ENCODE measurements at places on chromosomes 16 and 17. TPM values are rescaled to one million over a fixed set of nuclear protein-coding genes. Genes with fewer than 3 reads are reported as not detected.

GRCh38 chr17:73872816-73873215, 228.6 kb upstream of the SDK2 start:
- H3K4me3 ChIP-seq = no peak overlapping the region
- H3K27ac ChIP-seq = no peak overlapping the region
- no peaks in the 10 kb centered on the region for H3K27me3 ChIP-seq
- H3K4me1 ChIP-seq = no peaks in the 10 kb centered on the region

GRCh38 chr16:28981517-28981916, 3.3 kb upstream of the LAT start:
- no peak overlapping the region for H3K27ac ChIP-seq
- H3K27me3 ChIP-seq = no peaks in the 10 kb centered on the region
- no peaks in the 10 kb centered on the region for H3K4me1 ChIP-seq

DNA sequence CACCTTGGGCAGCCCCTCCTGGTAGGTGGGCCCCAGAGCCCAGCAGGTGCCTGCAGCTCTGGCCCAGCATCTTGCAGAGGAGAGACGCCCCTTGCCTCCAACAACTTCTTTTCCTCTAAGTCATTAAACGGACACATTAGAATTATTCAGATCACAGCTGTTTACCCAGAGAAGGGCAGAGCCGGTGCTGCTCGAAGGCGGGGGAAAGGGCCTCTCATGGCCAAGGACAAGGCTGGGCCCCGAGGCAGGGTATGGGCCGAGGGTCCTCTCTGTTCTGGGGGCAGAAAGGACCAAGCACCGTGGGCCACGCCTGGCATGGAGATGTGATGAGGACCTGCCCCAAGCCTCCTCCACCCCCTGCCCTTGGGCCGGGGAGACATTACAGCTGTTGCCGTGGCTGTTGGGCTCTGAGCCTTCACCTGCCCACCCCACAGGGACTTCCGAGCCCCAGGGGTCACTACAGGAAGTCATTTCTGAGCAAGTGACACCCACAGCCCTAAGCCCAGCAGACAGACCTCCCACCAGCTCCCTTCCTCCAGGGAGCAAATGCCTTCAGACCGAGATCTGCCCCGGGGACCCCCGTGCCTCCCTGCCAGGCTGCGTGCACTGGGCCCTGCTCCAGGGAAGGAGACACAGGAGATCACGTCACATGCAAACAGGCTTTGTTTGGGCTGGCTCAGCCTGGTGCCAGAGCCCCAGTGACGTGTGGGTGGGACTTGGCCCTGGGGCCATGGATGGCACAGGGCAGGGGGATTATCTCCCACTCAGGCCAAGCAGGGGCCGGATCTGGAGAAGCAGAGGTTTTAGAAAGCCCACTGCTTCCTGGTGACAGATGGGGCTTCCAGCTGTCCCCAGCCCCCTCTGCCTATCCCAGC, 699 bp upstream of the PVALEF start:
- no peak overlapping the region for H3K27ac ChIP-seq
- H3K4me1 ChIP-seq = no peaks in the 10 kb centered on the region
- no peak overlapping the region for H3K4me3 ChIP-seq
- DNase-seq = no peak
- peaks cover 5% of the 10 kb centered on the region for H3K27me3 ChIP-seq
- H3K36me3 ChIP-seq = no peaks in the 10 kb centered on the region

USP22 gene
- 243 TPM for total RNA-seq

GRCh38 chr17:78368348-78368747, 8.5 kb upstream of the SOCS3 start:
- H3K27me3 ChIP-seq = no peaks in the 10 kb centered on the region
- no peak overlapping the region for H3K27ac ChIP-seq
- no peak overlapping the region for H3K4me3 ChIP-seq
- DNase-seq = no peak
- H3K4me1 ChIP-seq = peaks cover 22% of the 10 kb centered on the region

DNA sequence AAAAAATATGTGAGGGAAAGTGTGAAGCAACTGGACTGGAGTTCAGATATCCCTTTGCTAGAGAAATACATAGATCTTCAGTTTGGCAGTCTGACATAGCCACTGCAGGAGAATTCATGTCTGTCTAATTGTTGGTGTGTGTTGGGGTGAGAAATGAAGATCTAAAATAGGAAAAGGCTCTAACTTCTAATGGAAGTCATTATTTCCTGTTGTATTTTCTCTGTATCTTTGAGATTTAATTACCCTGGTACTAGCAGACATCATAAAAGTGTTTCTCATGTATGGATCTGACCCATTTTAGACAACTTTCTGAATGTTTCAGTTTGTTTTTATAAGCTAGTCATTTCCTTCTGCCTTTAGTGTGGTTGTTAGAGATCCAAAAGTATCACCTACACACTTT, 128.3 kb downstream of the NLK start:
- H3K4me1 ChIP-seq = peaks cover 8% of the 10 kb centered on the region
- no peak overlapping the region for H3K4me3 ChIP-seq
- H3K27me3 ChIP-seq = no peaks in the 10 kb centered on the region

KSR1 gene
- total RNA-seq = 90.2 TPM

- H3K36me3 ChIP-seq = no peaks in the 10 kb centered on the region
- H3K27ac ChIP-seq = no peak overlapping the region
- no peak for DNase-seq
- H3K4me1 ChIP-seq = peaks cover 12% of the 10 kb centered on the region
These were observed 328.8 kb downstream of the CPPED1 start for GRCh38 chr16:12474806-12475410.

TRIM16 gene
- 44.8 TPM for total RNA-seq

ACSF3 gene
- 19.1 TPM for total RNA-seq

DNA sequence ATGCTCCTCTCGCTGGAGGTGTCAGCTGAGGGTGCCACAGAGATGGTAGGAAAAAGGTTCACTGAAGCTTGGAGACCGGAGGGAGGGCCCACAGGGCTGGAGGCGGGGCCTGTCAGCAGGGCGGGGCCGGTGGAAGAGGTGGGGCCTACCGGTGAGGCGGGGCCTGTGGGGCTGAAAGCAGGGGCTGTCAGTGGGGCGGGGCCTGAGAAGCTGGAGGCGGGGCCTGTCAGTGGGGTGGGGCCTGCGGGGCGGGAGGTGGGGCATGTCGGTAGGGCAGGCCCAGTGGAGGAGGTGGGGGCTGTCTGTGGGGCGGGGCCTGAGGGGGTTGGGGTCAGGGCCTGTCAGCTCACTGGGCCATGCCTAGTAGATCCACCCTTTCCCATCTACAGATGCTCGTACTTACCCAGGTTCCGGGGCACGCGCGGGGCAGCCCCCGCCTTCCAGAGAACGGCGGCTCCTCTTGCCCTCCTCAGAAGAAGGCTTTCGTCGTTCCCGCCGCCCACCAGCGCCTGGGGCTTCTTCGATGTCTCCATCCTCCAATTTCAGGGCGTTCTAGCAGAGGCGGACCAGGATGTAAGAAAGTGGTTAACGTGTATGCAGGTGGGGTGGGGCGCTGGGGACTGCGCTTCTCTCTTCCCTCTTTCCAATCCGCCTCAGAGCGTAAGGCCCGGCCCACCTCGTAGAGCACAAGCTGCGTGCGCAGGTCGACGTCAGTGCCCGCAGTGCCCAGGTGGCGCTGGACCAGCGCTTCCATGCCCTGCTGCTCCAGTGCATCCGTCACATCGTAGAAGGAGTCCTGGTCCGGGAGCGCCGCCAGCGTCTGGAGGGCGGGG, 9.8 kb downstream of the TMEM208 start:
- peaks cover 29% of the 10 kb centered on the region for H3K36me3 ChIP-seq
- DNase-seq = no peak
- H3K27ac ChIP-seq = no peak overlapping the region
- H3K27me3 ChIP-seq = no peaks in the 10 kb centered on the region
- no peak overlapping the region for H3K4me3 ChIP-seq

DNA sequence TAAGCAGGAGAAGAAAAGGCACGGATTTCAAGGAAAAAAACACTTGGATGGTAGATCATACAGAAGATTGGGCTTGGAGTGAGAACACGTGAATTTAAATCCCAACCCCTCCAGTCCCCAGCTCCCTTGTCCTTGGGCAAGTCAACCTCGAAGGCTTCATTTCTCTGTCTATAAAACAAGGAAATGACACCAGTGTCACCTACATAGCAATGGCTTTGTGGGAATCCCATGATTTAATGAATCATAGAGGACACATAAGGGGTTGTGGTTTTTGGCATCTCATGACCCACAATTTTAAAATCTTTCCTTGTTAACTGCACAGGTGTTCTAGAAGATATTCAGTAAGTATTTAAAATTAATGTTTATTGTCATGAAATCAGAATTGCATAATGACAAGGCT, 8.2 kb upstream of the CCL2 start:
- peaks cover 44% of the 10 kb centered on the region for H3K4me1 ChIP-seq
- no peak for DNase-seq
- peak overlapping the region; percentile 97 for H3K27ac ChIP-seq
- H3K36me3 ChIP-seq = no peaks in the 10 kb centered on the region

DNA sequence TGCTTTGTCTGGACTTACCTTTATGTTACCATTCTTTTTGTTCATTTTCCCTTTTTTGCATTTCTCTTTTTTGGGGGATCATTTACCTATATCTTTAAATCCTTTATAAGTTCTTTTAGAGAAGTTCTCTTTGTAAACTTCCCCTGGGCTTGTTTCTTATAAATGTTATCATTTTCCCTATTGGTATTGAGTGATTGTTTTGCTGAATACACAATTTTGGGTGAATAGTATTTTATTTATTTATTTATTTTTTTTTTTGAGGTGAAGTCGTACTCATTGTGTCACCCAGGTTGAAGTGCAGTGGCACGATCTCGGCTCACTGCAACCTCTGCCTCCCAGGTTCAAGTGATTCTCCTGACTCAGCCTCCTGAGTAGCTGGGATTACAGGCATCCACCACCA, 18.4 kb downstream of the TBX21 start:
- no peak for DNase-seq
- no peak overlapping the region for H3K27ac ChIP-seq
- no peaks in the 10 kb centered on the region for H3K36me3 ChIP-seq
- peaks cover 12% of the 10 kb centered on the region for H3K27me3 ChIP-seq
- H3K4me3 ChIP-seq = no peak overlapping the region
- no peaks in the 10 kb centered on the region for H3K4me1 ChIP-seq

GRCh38 chr16:78773706-78774105, 674.3 kb downstream of the WWOX start:
- H3K36me3 ChIP-seq = no peaks in the 10 kb centered on the region
- no peaks in the 10 kb centered on the region for H3K27me3 ChIP-seq
- no peak overlapping the region for H3K4me3 ChIP-seq
- no peaks in the 10 kb centered on the region for H3K4me1 ChIP-seq
- DNase-seq = no peak
- H3K27ac ChIP-seq = no peak overlapping the region

DNA sequence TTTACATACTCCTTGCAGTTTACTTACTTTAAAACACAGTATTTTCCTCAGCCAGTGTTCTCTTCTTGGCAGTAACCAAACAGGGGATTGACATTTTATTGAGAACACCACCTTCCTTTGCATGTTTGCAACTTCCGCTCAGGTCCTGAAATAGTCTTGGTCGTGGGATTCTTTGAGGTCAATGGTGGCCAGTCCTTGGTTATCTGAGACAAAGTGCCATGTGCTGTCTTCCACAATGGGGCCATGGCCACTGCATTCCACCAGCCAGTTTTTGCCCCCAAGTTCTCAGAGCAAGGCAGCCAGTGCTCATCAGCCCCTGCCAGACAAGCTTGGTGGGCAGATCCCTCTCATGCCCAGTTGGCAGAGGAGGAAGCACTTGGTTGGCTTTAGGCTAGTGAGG, 22.9 kb downstream of the CMTM4 start:
- no peaks in the 10 kb centered on the region for H3K27me3 ChIP-seq
- DNase-seq = no peak
- H3K4me1 ChIP-seq = no peaks in the 10 kb centered on the region
- H3K27ac ChIP-seq = no peak overlapping the region

SLC5A10 gene
- 0.14 TPM for total RNA-seq

RCVRN gene
- not detected for total RNA-seq

Measured in astrocyte (in vitro differentiated cells and primary cell).